CD14-positive monocyte (primary cell): ENCODE measurements at places on chromosomes 5 and 9. TPM values are rescaled to one million over a fixed set of nuclear protein-coding genes. Genes with fewer than 3 reads are reported as not detected.

Gene NXNL2
- polyA plus RNA-seq = not detected

- DNase-seq = no peak
These were observed 576.7 kb upstream of the ACO1 start for GRCh38 chr9:31807574-31808256.

Gene CDC37L1
- polyA plus RNA-seq = 4.4 TPM

DNA sequence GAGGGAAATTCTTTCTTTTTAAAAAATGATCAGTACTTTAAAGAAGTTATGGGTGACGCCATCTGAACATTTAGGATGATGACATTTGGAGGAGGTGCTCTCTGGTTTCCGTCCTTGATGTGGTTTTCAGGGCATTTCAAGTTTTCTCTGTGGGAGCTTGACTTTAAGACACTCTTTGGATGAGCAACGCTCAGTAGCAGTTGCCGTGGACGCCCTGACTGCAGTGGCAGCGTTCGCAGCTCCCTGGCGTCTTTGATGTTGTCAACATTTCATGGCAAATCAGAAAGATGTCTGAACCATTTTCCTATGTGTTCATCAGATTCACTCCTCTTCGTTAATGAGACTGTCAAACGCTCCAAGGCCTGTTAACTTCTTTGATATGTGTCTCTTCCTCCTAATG is 86.1 kb downstream of the ZNF354C start:
- no peak for DNase-seq

- no peak for DNase-seq
These were observed 80.7 kb downstream of the ANKRD55 start for GRCh38 chr5:56152437-56152836.

Gene TEX48
- polyA plus RNA-seq = not detected in 2 replicates

DNA sequence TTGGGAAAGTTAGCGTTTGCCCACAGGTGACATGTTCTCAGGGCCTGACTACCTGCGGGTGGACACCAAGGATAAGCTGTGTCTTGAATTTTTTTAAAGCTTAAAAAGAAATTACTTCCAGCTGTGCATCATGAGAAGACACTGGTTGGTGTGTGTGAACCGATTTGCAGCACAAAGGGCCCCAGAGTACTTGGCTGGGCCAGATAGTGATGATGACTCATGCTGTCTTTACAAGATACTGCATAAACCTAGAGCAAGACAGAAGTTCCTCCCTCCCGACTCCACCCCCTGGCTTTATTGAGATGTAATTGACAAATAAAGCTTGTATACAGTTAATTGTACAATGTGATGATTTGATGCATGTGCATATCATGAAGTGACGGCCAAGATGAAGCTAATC is 212.8 kb downstream of the NXNL2 start:
- DNase-seq = no peak

GRCh38 chr9:96241391-96241809 is 60.6 kb downstream of the HSD17B3 start:
- DNase-seq = no peak

DNA sequence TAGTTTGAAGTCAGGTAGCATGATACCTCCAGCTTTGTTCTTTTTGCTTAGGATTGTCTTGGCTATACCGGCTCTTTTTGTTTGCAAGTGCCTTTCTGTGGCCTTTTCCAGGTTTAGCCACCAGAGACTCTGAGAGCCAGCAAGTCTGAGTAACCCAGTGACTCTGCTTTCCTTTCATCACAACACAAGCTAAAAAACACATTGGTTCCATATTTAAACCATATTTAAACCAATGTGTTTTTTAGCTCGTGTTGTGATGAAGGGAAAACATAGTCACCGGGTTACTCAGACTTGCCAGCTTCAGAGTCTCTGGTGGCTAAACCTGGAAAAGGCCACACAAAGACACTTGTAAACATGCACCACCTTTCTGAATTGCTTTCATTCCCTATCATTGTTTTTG is 493.3 kb downstream of the NTRK2 start:
- DNase-seq = no peak

GRCh38 chr9:109052416-109052815 is 39.1 kb upstream of the CTNNAL1 start:
- no peak for DNase-seq

Gene CDH9
- not detected for polyA plus RNA-seq

DNA sequence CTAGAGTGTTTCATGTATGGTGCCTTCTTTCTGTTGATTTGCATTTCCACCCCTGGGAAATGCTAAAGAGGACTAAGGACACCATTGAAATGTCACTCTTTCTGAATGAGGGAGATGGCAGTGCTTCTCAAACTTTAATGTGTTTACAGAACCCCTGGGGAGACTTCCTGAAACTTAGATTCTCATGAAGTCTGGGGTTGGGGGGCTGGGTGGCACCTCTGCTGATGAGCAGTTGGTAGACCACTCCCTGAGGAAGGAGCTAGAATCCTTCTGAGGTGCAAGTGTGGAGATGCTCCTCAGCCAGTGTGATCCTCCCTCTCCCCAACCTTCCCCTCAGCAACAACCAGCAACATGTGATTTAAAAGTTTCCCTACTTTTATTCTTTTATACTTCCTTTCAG is 546.8 kb downstream of the LRRC70 start:
- DNase-seq = no peak

DNA sequence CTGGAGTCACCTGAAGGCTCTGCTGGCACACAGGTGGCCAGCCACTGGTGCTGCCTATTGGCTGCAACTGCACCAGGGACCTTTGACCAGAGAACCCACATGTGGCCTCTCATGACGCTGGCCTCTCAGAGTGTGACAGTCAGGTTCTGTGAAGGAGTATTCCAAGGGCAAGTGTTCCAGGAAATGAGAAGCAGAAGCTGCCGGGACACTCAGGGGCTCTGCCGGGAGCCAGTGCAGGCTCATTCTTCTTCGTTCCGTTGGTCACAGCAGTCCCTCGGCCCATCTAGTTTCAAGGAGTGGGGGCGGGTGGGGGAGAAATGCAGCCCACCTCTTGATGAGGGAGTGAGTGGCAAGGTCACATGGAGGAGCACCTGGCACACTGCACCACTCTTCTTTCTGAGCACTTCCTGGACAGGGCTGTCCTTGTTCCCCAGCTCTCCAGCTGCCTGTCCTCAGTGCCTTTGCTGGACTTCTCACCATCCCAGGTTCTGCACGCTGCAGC is 237.5 kb downstream of the GADD45G start:
- no peak for DNase-seq

Gene NELFB
- polyA plus RNA-seq = 44.2 and 51.1 TPM in 2 replicates

DNA sequence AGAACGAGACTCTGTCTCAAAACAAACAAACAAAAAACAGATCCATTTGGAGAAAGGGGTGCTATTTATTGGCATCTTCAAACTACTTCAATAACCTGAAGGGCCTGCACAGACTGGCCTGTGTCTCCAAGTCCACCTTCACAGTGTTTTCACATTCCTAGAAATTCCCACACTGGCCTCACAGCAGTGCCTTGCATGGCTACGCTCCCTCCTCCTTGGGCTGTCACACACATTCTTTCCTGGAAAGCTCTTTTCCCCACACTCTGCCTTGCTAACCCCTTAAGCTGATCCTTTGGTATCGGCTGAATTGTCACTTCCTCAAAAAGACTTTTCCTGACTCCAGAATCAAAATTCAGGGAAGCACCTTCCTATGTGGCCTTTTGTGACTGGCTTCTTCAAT is 19.8 kb downstream of the FAM151B start:
- DNase-seq = no peak

DNA sequence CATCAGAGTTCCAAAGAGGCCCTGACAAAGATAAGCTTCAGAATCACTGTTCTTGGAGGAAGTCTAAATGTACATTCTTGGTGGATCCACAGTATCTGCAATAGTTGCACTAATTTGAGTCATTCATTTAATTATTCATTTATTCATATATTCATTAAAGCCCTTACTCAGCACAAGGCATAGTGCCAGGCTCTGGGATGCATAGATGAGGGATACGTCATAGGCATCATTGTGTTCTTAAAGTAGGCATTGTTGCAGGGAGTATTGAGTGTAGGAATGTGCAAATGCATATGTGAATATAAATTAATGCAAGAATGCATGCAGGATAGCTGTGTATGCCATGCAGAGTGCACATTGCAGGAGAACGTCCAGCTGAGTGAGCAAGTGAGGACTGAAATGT is 100.7 kb downstream of the DRD1 start:
- DNase-seq = no peak

DNA sequence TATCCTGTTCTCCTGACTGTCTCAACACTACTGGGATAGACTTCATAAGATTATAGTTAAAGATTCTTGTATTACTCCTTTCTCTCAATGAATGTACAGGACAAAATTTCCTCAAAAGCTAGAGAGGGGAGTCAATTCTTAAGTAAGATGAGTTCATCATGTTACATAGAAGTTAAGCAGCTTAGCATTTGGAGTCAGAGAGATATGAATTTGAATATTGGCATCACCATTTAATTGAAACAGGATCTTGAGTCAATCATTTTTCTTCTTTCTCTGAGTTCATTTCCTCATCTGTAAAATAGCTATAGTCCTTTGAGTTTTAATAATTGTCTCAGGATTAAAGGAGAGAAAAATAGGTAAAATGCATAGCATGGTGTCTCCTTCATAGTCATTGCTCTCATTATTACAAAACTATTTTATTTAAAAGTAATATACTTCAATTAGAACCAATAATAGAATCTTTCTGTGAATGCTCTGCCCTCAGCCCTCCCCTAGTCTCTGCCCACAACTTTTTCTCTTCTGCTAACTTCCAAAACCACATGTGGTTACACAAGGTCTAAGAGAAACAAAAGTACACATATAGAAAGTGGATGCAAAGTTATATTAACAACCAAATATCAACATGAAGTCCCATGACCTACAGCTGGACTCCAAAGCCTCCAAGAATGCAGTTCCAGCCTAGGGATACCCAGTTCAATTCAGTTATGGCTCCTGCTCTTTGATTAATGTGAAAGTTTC is 265.6 kb downstream of the TLE1 start:
- DNase-seq = no peak

GRCh38 chr9:114307899-114308267 is 15.0 kb upstream of the ORM1 start:
- DNase-seq = peak; percentile 1

DNA sequence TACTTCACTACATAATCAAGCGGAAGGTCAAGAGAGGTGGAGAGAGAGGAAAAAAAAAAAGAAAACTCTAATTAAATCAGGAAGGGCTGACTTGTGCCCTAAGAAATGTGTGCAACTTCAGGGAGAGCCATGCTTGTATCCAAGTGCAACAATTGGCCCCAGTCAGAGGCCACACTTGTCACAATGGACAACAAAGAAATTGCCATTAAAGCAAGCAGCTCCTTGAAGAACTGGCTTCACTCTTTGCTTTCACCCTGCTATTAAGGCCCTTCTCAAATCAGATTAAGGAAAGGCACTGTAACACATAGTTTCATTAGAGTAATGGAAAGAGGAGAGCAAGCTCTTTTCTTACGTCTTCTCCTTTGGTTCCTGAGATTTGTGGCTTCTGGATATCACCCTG is 480.9 kb upstream of the WWC1 start:
- DNase-seq = no peak

GRCh38 chr5:38660194-38660668 is 103.8 kb upstream of the LIFR start:
- no peak for DNase-seq

DNA sequence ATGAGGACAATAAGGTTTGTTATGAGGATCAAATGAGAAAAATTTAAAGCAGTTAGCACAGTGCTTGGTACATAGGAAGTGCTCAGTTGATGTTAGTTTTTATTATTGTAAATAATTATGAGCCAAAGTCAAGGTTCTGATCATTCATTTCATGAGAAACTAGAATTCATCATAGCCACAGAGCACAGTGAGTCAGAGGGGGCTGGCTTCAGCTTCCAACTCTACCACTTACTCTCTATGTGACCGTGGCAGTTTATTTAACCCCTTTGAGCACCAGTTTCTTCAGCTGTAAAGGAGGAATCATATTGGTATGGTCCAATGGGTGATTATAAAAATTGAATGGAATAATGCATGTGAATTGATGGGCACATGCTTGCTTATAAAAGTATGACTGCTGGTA is 39.4 kb downstream of the KLHL3 start:
- no peak for DNase-seq

GRCh38 chr5:78888580-78889368 is 96.3 kb downstream of the ARSB start:
- DNase-seq = no peak

DNA sequence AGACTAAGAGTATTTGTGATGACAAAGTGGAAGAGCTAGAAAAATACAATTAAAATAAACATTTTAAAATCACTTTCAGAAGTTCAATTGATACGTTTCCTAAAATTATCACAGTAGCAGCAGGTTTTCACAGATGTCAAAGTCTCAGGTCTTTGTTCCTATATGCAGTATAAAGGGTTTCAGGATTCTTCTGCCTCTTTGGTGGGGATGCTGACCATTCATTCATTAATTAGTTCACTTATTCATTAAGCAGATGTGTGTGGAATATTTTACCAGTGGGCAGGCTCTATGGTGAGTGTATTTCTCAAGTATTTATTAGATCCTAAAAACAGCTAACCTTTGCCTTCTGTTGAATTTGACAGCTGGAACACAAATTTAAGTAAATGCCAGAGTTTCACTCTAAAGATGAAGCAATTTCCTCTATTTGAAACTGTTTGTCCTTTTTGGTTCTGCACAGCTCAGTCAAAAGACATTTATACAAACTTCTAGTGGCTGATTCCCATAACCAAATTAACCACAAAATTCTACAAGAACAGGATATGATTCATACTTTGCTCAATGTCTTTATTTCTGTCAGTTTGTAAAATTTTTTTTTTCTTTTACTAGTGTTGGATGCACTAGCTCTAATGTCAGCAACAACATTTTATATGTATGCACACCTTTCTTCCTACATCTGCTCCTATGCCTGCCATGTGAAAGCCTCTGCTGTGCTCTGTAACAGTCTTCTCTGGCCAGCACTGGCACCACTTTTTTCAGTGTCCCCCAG is 75.9 kb upstream of the PRR16 start:
- DNase-seq = peak; percentile 56

DNA sequence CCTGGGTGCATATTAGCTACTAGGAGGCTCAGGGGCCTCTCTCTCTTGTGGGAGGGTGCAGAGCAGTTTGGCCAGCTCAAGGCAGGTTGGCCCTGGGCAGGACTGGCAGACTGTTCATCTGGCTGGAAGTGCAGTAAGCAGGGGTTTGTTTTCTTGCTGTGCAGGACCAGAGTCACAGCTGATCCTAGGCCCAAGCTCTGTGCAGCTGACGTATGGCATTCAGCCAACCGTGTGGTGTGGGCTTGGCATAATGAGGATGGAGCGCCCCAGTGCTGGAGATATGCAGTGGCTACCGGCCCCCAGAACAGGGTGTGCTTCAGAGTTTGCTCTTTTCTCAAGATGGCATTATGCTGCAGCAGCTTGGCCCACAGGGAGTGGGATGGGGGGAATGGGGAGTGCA is 31.0 kb upstream of the PHF24 start:
- no peak for DNase-seq

GRCh38 chr5:94217216-94217615 is 401.2 kb downstream of the KIAA0825 start:
- DNase-seq = no peak

GRCh38 chr5:116451066-116451465 is 123.6 kb downstream of the SEMA6A start:
- DNase-seq = no peak

Gene GLDC
- polyA plus RNA-seq = not detected in 2 replicates

Gene GPX3
- polyA plus RNA-seq = 3.5 TPM

Gene IL13
- not detected for polyA plus RNA-seq
